NCI-H1105 (cell line): ENCODE measurements at places on chromosomes 6 and 20.

DNA sequence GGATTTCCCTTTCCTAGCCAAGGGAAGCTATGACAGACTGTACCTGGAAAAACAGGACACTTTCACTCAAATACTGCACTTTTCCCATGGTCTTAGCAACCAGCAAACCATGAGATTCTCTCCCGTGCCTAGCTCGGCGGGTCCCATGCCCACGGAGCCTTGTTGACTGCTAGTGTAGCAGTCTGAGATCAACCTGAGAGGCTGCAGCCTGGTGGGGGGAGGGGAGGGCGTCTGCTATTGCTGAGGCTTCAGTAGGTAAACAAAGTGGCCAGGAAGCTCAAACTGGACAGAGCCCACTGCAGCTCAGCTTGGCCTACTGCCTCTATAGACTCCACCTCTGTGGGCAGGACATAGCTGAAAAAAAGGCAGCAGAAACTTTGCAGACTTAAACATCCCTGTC is 61.8 kb downstream of the EPM2A start:
- no peak for DNase-seq

- DNase-seq: no peak
These were observed 102.8 kb upstream of the PRSS16 start for GRCh38 chr6:27144740-27145079.

DNA sequence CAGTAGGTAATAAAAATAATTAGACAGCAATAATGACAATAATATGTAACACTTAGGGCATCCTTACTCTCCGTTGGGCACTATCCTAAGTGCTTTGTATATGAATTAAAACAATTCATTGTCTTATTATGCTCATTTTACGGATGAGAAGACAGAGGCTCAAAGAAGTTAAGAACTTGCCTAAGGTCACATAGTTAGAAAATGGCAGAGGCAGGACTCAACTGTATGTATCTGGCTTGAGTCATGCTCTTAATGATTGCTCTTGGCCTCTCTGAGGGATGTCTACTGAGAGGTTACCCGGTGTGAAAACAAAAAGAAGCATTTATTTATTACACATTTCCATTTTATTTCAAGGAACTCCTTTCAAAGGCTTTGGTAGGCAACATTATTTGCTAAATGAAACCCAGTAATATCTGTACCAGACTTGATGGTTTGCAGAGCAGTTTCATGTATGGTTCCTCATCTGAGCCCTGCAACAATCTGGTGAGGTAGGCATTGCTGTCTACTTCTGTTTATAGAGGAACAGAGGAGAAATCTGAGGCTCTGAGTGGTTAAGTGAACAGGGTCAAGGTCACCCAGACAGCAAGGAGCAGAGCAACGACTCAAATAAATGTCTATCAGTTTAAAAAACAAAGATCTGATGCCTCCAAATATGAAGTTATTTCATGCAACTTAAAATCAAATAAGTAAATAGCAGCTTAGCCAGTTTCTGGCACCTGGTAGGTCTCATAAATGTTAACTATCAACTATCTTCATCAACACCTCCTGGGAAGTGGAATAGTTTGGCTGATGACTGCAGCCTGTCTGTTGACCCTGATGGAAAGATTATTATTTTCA is 4.2 kb upstream of the PARD6B start:
- DNase-seq: no peak

- no peak for DNase-seq
These were observed 49.7 kb upstream of the EYA2 start for GRCh38 chr20:46844965-46845364.

- DNase-seq: peak; percentile 84
These were observed 7.2 kb downstream of the ADGRF1 start for GRCh38 chr6:47034926-47035325.

DNA sequence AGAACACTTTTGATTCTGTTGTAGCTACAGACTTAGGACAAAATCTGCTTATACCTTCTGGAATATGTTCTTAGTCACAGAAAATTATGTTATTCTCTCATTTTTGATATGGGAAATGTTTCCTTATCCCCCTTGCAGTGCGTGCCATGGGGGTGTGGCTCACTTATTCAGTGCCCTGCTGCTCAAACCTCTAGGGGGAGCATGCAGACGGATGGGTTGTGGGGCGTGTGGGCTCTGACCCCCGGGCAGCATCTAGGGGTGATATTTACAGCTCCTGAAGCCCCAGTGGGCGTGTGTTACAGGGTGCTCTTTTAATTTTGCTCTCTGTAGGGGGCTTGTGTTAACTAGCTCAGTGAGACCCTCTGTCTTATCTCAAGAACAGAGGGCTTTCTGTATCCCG is 61.3 kb upstream of the FERMT1 start:
- no peak for DNase-seq

DNA sequence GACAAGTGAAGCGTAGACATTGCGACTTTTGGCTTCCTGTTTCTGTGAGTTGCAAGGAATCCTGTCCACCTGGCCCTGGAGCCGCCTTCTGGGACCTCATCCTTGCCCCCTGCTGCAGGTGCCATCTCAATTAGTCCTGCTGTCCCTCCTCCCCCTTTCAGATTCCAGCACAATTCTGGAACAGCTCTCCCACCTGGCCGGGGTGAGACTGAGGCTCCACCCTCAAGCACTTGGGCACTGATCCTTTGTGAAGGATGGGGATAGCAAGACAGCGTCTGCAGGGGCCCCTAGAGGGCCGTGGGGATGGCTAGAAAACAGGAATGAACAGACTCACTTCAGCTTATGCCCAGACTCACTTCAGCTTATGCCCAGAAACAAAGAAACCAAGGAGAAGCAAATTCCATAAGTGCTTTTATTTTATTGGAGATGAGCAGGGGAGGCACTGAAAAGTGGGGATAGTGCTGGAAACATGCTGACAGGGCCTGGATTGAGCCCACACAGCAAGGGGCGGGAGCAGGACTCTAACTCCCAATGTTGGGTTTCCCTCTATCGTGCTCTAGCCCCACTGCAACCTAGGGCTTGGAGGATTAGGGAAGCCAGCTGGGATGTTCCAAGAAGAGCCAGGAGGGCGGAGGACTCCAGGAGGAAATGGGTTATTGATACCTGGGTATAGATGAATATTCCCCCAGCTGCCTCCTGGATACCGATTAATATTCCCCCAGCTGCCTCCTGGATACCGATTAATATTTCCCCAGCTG is 1.4 kb downstream of the C6orf15 start:
- DNase-seq: no peak

- DNase-seq: no peak
These were observed 1.6 kb upstream of the TOMM6 start for GRCh38 chr6:41785689-41786450.

GRCh38 chr6:7580927-7581618 is 8.9 kb upstream of the SNRNP48 start:
- no peak for DNase-seq

DNA sequence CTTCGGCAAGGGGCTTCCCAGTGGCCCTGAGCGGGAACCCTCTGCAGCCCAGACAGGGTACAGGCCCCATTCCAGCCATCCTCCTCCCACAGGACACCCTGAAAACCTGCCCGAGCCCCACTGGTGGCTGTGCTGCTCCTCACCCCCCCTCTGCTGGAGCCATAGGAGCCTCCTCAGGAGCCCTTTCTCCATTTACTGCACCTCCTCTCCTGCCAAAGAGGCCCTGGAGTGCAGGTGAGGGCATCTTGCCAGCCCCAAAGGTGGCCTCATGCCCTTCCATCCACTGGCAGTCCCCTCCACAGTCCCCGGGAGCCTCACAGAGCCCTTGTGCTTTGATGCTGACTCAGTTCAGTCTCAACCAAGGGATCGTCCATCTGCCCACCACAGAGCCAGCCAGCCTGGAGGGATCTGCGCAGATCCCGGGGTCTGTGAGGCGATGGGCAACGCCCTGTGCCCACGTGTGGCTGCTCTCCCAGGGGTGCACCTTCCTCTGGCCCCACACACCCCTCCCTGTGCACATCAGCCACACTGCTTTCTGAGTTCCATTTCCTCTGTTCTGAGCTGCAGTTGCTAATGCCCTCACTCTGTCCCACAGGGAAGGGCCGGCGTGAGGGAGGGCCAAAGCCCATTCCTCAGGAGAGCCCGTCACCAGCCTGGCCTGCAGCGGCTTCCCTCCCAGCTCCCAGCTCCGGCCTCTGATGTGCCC is 228.5 kb downstream of the DLL1 start:
- DNase-seq: no peak

DNA sequence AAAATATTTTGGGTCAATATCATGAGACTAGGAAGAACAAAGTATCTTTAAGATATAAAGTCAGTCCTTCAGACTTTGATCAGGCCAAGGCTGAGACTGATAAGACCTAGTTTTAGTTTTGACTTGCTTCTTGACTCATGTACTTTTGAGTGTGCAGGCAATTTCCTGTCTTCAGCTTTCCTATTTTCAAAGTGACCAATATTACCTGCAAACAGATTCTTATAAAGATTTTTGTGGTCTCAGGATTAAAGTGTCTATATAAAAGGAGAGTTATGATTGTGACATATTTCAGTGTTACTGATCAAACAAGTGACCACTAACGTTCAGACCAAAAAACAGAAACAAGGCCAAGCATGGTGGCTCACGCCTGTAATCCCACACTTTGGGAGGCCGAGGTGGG is 36.0 kb upstream of the AKIRIN2 start:
- no peak for DNase-seq

DNA sequence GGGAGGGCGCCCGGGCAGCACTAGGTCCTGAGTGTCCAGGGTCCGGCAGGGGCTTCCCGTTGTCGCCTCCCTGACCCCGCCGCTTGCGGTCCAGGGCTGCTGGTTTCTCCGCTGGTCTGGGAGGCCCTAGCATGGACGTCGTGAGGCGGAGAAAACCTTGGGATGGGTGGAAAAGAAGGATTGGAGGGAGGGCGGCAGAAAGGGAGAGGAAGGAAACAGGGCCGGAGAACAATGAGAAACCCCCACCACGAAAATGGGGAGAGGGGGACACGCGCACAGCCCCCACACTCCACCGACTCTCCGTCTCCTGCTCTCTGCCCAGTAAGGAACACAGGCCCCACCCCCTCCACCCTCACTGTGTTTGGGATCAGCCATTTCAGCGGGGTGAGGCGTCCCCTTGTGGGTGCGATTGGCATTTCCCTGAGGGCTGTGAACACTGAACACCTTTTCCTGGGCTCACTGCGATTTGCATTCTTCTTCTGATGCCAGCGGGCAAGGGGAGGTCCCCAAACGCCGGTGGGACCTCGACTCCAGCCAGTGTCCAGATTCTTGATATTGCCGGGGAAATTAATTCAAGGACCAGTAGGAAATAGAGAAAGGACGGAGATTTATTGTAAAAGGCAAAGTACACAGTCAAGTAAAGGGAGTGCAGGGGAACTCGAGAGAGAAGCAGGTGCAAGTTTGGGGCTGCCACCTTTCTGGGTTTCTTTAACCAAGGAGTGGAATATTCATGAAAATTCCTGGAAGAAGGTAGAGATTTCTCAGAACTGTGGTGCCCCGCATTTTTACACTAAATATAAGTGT is 3.3 kb upstream of the RAET1G start:
- DNase-seq: peak; percentile 79

DNA sequence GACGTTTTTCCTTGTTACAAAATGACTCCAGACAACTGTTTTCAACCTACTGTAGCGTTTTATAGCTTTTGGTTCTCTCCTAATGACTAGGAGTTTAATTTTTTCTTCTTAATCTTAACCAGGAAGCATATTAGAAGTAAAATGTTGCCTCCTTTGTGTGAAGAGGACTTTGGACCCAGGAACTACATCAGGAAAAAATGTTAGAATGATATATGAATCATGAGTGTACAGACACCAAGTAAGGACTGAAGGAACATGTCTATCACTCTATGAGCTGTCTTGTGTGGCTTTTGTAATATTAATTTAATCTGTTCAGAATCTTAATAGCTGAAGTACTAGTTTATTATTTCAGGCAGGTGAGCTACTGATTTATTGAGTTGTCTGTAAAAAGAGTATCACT is 71.0 kb upstream of the MARCKS start:
- no peak for DNase-seq

DNA sequence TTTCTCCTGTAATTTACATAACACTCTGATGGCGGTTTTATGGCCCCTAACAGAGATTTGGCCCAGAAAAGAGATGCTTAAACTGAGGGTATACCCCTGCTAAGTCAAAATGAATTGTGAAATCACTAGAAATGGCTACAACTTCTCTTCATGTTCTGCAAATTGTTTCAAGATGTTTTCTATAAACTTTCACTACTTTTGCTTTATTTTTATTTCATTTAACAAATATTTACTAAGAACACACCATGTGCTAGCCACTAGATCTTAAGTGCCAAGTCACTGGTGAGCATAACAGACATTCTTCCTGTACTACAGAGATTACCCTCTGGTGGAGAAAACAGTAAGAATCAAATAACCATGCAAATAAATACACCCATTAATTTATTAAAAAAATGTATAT is 87.6 kb downstream of the KCNQ5 start:
- no peak for DNase-seq

- no peak for DNase-seq
These were observed 355.5 kb upstream of the TSHZ2 start for GRCh38 chr20:52616629-52617028.

- DNase-seq: no peak
These were observed 74.6 kb downstream of the NINL start for GRCh38 chr20:25510721-25511120.

GRCh38 chr20:34385464-34385863 is 22.4 kb downstream of the ITCH start:
- no peak for DNase-seq

GRCh38 chr6:118122801-118123200 is 215.7 kb downstream of the SLC35F1 start:
- DNase-seq: no peak

- DNase-seq: peak; percentile 48
These were observed 1.1 kb upstream of the JARID2 start for GRCh38 chr6:15244620-15245360.

- no peak for DNase-seq
These were observed 30.4 kb downstream of the SCAF8 start for GRCh38 chr6:154763650-154764049.

DNA sequence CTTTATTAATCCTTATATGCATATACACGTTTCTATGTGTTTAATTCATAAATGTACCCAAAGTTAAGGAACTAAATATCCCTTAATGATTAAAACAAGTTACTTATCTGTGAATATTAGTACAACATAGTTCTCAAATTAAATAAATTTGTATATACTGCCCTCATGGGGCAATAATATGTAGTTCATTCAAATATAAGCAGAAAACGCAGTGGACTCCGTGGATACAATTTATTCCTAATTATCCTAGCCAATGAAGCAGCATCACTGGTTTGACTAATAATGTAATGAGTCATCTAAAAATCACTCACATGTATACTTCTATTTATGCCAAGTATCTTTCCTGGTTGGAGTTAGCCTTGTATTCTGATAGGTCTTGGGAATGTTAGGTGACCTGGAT is 111.6 kb downstream of the TBC1D32 start:
- DNase-seq: no peak
